ENCODE measurements at places on chromosomes 7 and 10.

GRCh38 chr10:123109466-123109865 is 26.3 kb upstream of the HMX3 start:
- DNase-seq = no peak

- no peak for DNase-seq
Measured at GRCh38 chr10:88027570-88027969, 164.1 kb downstream of the PTEN start.

GRCh38 chr7:30175180-30175579 is 40.4 kb downstream of the MTURN start:
- no peak for DNase-seq

DNA sequence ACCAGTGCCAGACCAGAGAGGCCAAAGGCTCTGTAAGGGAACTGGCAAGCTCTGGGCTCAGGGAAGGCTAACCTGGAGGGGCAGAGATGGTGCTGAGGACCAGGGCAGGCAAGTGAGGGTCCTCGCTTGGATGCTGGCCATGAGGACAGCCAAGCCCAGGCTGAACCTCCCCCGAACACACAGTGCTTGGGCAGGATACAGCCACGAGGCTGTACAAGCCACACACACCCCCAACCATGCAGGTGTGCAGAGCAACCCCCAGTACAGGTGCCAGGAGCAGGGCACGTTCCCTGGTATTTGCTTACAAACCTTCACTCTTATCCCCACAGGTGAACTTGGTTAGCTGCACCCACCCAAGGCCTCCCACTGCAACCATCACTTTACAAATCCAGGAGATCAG is 185.7 kb downstream of the GRID1 start:
- DNase-seq = no peak

DNA sequence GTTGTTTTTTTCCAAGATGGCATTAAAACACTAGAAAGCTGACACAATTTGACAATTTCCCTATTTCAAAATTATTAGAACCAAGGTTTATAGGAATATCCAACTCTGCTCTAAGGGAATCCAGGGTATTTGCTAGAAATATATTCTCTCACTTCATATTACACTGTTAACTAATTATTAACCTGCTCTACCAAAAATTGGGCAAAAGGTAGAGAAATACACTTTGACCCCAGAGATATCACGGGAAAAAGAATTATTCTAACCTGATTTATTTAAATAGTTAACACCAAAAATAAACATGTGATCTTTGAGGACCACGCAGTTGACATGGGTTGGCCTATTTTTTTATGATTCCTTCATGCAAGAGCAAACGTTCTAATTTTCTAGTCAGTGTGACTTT is 21.6 kb upstream of the FAM13C start:
- no peak for DNase-seq
